ENCODE measurements at places on chromosomes 6 and 20.
A peak's percentile ranks its signal among the peaks of the same experiment; 100 is the strongest.

DNA sequence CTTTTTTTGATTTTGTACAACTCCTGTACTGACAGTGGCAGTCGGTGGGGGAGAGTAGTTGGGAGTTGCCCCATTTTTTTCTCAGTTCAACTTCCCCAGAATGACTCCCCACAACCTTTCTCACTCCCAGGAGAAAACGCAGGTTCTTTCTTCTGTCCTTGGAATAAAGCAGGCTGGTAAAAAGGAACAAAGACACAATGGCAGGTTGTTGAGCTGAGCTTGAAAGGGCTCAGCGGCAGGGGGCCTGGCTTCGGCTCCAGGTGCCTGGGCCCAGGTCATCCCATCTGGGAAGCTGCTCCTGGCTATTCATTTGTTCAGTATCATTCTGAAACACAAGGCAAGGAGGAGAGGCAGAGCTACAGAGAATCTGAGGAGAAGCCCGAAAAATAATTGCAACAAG lies 46.2 kb downstream of the PROKR2 start:
- DNase-seq: no peak

GRCh38 chr6:42352856-42353564 lies 98.7 kb downstream of the TRERF1 start:
- DNase-seq: no peak

GRCh38 chr20:31811796-31812728 lies 7.1 kb upstream of the MYLK2 start:
- no peak for DNase-seq

GRCh38 chr6:90314514-90314913 lies 17.9 kb upstream of the BACH2 start:
- no peak for DNase-seq

- DNase-seq: peak; percentile 34
Measured at GRCh38 chr20:64084685-64085152, 521 bp upstream of the LKAAEAR1 start.

- peak; percentile 44 for DNase-seq
Measured at GRCh38 chr6:16619777-16620176, 141.5 kb downstream of the ATXN1 start.

DNA sequence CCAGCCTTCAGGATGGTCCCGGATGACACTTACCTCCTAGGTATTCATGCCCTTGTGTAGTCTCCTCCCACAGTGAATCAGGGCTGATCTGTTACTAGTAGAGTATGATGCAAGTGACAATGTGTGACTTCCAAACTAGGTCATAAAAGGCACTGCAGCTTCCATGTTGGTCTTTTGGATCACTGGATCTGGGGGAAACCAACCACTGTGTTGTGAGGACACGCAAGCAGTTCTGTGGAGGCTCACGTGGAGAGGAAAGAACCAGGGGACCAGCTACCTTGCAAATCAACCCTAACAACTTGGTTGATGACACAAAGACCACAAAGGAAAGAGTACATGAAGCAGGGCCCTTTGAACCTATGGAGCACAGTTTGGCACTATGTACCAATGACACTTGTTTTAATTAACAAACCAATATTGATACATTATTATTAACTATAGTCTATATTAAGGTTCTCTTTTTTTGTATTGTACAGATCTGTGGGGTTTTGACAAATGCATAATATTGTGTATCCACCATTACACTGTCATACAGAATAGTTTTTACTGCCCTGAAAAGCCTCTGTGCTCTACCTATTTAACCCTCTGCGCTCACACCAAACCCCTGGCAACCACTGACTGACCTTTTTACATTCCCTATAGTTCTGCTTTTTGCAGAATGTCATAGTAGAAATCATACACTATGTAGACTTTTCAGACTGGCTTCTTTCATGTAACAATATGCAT lies 16.3 kb upstream of the SDCBP2 start:
- no peak for DNase-seq

DNA sequence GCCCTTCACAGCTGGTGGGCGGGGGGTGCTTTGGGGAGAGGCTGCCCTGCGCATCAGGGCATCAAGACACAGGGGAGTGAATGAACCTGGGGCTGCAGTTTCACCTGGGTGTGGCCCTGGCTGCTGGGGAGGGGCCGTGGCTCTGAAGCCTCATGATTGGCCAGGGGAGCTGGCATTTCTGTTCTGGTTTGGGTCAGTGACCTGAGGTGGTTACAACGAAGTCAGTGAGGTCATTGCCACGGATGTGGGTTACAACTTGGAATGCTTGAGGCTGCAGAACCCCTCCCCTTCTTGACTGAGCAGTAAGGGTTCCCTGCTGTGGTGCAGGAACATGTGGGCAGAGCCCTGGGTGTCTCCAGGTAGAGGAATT lies 3.0 kb downstream of the TCEA2 start:
- DNase-seq: peak; percentile 75

DNA sequence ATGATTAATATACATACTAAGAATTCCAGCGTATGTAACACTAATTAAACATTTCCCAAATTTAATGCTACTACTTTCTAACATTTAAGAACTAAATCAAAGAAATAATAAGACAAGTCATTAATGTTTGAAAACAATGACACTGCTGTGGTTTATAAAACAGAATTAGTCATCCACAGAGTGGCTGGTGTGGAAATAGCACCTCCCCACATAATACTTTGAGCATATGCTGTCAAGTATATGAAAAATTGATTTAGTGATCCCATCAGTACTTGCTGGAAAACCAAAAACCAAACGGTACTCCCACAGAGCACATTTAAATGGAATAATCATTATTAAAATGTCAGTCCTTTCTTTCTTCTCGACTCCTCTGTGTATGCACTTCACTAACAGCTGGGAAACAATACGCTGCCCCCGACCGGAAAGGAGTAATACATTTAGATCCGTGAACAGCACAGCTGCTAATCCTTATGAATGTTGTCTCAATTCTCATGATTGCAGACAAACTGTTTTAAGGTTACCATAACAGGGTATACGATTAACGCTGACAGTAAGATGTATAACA lies 78.4 kb downstream of the PREP start:
- no peak for DNase-seq

DNA sequence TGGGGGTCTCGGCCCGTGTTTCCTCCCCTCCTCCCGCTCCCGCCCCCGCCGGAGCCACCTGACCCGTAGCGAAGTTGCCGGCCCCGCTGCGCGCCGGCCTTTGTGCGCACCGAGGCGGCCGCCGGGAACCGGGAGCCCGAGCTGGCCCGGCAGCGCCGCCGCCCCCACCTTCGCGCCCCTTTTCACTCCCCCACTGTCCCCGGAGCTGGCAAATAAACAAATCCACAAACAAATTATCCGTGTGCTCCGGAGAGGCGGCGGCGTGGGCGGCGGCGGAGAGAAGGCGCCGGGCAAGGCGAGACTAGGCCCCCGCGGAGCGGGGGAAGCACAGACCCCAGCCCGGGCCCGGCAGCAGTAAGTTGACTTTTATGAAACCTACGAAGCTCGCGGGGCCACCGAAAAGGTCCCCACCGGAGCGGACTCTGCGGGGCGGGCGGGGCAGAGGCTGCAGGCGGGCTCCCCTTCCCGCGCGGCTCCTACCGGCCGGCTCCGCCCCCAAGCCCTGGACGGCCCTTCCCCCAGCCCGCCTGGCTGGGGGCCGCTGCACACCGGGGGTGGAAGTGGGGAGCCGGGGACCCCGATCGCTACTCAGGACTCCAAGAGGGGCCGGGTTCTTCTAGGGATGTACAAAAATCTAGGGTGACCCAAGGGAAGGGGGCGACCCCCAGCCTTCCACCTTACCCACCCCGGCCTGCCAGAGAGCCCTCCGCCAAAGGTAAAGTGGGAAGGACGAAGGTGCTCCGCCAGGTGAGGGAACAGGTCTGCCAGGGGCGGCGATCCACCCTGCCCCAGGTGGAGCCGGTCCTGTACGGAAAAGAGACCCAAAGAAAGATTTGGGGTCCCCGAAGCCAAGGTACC lies 40.7 kb downstream of the YTHDF1 start:
- no peak for DNase-seq

DNA sequence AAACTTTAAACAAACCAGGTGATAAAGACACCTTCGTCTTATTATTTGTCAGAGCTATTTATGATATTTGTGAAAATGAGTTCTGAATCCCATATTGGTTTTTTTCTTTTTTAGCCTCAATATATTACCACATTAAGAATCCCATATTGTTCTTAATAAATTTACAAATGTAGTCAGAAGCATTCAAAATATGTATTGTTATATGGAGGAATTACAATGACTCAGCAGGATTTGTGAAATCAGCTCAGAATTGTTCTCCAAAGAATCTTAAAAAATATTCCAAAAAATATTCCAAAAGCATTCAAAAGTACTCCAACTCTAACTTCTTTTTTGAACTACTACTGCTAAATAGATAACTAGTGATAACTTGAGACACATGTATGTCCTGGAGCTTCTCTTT lies 6.5 kb upstream of the ZNF343 start:
- DNase-seq: no peak

GRCh38 chr6:137973201-137973600 lies 106.1 kb downstream of the TNFAIP3 start:
- no peak for DNase-seq

GRCh38 chr6:80477591-80477990 lies 371.1 kb downstream of the BCKDHB start:
- no peak for DNase-seq
